ENCODE measurements at places on chromosomes 4 and X. TPM values are rescaled to one million over a fixed set of nuclear protein-coding genes. Genes with fewer than 3 reads are reported as not detected.

Gene TRAM1L1
- 0.70 TPM for total RNA-seq

GRCh38 chrX:30310429-30311206 lies 1.4 kb upstream of the NR0B1 start:
- DNase-seq: no peak

GRCh38 chr4:46388857-46389256 lies 1.1 kb downstream of the GABRA2 start:
- no peak for DNase-seq

GRCh38 chr4:57710053-57710452 lies 599.9 kb upstream of the IGFBP7 start:
- DNase-seq: no peak

DNA sequence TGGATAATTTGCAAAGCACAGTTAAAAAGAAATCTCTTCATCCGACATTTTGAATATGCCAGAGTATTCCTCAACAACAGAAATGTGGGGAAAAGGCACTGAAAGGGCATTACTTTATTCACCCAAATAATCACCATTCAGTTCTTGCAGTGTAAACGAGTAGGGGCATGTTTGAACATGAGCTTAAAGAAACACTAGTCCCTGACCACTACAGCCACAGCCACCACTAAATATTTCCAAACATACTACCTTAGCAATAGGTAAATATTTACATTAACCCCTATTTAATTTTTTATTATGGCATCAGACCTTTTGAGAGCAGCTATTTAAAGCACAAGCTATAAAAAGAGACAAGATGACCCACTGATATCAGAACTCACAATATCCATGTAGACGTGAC lies 27.6 kb downstream of the MCF2 start:
- DNase-seq: no peak

- no peak for DNase-seq
Observed at GRCh38 chr4:103719105-103719829, 518 bp downstream of the TACR3 start.

GRCh38 chr4:85910985-85911384 lies 436.0 kb downstream of the ARHGAP24 start:
- no peak for DNase-seq

Gene ADH1A
- total RNA-seq: 0.49 TPM

Measured in left colon (tissue), 2 donors.